ENCODE measurements at places on chromosomes 6 and 20. TPM values are rescaled to one million over a fixed set of nuclear protein-coding genes. Genes with fewer than 3 reads are reported as not detected.

The GSTA2 gene
- not detected for total RNA-seq

DNA sequence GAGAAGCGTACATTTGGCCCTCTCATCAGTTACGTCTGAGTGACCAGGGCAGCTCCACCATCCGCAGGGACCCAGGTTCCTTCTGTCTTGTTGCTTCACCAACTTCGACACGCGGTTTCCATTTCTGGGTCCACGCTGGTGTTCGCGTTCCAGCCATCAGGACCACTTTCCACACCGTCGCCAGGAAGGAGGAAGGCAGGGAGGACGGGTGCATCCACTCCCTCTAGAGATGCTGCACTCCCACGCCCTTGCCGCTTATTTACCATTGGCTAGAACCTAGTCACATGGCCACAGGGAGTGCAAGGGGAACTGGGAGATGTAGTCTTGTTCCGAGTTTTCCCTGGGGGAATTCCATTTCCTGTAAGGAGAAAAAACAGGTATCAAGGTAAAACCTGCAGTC lies 33.2 kb upstream of the SNX9 start:
- H3K4me1 ChIP-seq = no peaks in the 10 kb centered on the region
- no peak overlapping the region for H3K27ac ChIP-seq
- no peaks in the 10 kb centered on the region for H3K27me3 ChIP-seq
- peak; percentile 88 for DNase-seq
- no peak overlapping the region for H3K4me3 ChIP-seq
- no peaks in the 10 kb centered on the region for H3K36me3 ChIP-seq

DNA sequence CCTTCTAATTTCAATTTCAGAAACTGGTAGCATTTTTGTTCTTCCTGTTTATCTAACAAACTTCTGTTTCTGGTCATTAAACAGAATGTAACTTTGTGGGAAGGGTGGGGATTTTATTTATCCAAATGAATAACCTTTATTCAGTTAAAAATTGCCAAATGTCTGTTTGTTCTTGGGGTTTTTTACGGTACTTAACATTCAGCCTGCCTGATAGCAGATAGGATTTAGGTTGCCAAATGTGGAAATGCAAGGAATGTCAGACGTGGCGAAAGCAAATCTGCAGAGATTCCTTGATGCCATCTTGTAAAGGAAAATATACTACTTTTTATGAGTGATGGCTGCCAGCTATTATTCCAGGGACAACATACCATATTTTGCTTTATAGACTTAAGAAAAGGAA lies 95.7 kb downstream of the LYRM2 start:
- H3K27ac ChIP-seq = no peak overlapping the region
- peaks cover 3% of the 10 kb centered on the region for H3K4me1 ChIP-seq
- no peak for DNase-seq
- H3K36me3 ChIP-seq = no peaks in the 10 kb centered on the region
- H3K4me3 ChIP-seq = no peak overlapping the region

The TRIM10 gene
- 0.09 TPM for total RNA-seq

DNA sequence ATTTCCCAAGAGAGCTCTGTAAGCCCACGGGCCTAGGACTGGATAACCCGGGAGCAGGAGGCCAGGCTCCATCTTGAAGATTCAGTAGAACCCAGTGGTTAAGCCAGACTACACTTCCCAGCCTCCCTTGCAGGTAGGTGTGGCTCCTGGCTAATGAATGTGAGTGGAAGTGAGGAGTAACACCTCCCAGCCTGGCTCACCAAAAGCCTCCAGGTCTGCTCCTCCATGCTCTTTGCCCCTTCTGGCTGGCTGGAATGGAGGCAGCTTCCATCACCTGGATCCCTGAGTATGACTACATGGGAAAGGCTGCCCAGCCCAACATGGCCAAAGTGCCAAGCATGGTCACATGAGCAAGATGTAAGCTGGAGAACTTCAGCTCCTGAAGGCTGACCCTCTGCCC lies 9.7 kb downstream of the LRRN4 start:
- peak; percentile 57 for DNase-seq
- no peaks in the 10 kb centered on the region for H3K4me1 ChIP-seq
- no peak overlapping the region for H3K4me3 ChIP-seq
- H3K36me3 ChIP-seq = peaks cover 23% of the 10 kb centered on the region
- H3K27me3 ChIP-seq = no peaks in the 10 kb centered on the region

The IL17A gene
- not detected for total RNA-seq

The IL20RA gene
- total RNA-seq = 0.74 TPM

DNA sequence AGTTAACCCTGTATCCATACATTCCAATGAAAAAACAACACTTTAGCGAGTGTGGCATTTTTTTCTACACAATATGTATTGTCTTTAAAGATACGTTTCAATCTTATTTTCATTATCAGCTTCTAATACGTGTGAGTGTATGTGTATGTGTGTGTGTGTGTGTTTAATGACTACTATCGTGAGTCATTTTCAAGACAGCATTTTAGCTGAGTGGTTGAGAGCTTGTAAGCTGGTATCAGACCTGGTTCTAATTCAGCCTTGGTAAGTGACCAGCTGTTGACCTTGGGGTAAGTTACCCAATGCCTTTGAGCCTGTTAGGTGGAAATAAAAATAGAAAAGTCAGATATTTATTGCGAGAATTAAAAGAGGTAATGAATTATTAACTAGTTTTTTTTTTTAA lies 320.0 kb upstream of the NT5E start:
- no peaks in the 10 kb centered on the region for H3K36me3 ChIP-seq
- H3K27ac ChIP-seq = no peak overlapping the region
- H3K27me3 ChIP-seq = no peaks in the 10 kb centered on the region
- no peak for DNase-seq
- H3K4me1 ChIP-seq = no peaks in the 10 kb centered on the region

DNA sequence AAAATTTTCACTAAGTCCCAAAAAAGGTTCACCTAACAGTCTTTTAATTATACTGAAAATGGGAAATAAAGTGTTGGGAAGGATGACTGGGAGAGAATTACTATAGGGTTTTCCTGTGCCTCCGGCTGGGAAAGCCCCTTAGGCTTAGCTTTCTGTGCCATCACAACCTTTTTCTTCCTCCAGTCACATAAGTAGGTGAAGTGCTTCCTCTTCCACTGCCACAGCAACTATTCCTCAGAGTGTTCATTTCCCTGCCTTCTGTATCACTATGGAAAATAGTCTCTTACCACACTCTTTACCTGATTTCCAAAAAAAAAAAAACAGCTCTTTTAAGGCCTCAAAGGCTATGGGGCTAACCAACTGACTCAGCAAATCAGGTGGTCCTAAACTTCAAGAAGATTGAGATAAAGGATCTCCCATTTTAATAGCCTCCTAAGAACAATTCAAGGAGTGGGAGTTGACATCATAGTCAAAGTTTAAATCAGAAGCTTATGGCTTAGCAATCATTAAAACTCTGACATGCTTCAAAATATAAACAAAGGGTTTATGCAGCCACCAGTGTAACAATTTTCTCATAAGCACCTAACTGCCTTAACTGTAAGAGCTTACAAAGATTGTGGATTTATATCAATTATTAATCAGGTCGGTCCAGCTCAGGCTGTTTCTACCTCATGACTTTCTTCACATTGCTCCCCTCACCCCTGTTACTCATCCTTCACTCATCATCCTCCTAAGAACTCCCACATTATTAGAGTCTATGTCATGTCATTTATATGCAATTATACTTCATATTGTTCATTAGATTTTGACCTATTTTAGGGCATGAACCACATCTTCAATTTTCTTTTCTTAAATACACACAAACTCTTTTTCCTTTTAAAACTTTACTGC lies 95.3 kb downstream of the RNGTT start:
- no peaks in the 10 kb centered on the region for H3K36me3 ChIP-seq
- DNase-seq = no peak

The SLC17A3 gene
- total RNA-seq = not detected
